ENCODE measurements at places on chromosomes 13 and 19. TPM values are rescaled to one million over a fixed set of nuclear protein-coding genes. Genes with fewer than 3 reads are reported as not detected.

The AXL gene
- total RNA-seq, result 238 TPM

The ZNF154 gene
- total RNA-seq, result 6.0 TPM

The DMKN gene
- total RNA-seq, result not detected

The LSM4 gene
- 139 TPM for total RNA-seq

The PLPPR2 gene
- 5.5 TPM for total RNA-seq

The ZNF296 gene
- 0.26 TPM for total RNA-seq

The GAPDHS gene
- total RNA-seq, result not detected

The PTPRH gene
- 0.46 TPM for total RNA-seq

The CABP5 gene
- total RNA-seq, result not detected

The BRME1 gene
- 0.73 TPM for total RNA-seq

The GNG7 gene
- 0.20 TPM for total RNA-seq

The CAB39L gene
- total RNA-seq, result 8.8 TPM

The FCAR gene
- total RNA-seq, result not detected

The NXNL1 gene
- total RNA-seq, result not detected

The CLDND2 gene
- total RNA-seq, result not detected

The CACNA1A gene
- total RNA-seq, result 0.07 TPM

The ZNF536 gene
- total RNA-seq, result not detected

The CRTC1 gene
- total RNA-seq, result 1.1 TPM

The ZNF560 gene
- total RNA-seq, result 2.1 TPM

The SYNE4 gene
- total RNA-seq, result under 0.01 TPM

The RNF6 gene
- total RNA-seq, result 56.3 TPM

The NLRP11 gene
- total RNA-seq, result not detected

The SYDE1 gene
- total RNA-seq, result 12.4 TPM

The LSR gene
- 0.40 TPM for total RNA-seq

The COMP gene
- not detected for total RNA-seq

The ZNF682 gene
- 1.7 TPM for total RNA-seq

The HSH2D gene
- total RNA-seq, result not detected

The NEK5 gene
- total RNA-seq, result 0.07 TPM

The SIAH3 gene
- not detected for total RNA-seq

The PSG6 gene
- not detected for total RNA-seq

The HSD17B14 gene
- total RNA-seq, result 4.8 TPM

The KIR3DL1 gene
- total RNA-seq, result not detected

Data from pulmonary artery endothelial cell (primary cell).